ENCODE measurements at places on chromosomes 5 and 9. TPM values are rescaled to one million over a fixed set of nuclear protein-coding genes. Genes with fewer than 3 reads are reported as not detected.

GRCh38 chr5:2047341-2047927, 164.7 kb upstream of the IRX4 start:
- no peaks in the 10 kb centered on the region for H3K36me3 ChIP-seq
- no peaks in the 10 kb centered on the region for H3K27me3 ChIP-seq
- no peak overlapping the region for H3K27ac ChIP-seq

DNA sequence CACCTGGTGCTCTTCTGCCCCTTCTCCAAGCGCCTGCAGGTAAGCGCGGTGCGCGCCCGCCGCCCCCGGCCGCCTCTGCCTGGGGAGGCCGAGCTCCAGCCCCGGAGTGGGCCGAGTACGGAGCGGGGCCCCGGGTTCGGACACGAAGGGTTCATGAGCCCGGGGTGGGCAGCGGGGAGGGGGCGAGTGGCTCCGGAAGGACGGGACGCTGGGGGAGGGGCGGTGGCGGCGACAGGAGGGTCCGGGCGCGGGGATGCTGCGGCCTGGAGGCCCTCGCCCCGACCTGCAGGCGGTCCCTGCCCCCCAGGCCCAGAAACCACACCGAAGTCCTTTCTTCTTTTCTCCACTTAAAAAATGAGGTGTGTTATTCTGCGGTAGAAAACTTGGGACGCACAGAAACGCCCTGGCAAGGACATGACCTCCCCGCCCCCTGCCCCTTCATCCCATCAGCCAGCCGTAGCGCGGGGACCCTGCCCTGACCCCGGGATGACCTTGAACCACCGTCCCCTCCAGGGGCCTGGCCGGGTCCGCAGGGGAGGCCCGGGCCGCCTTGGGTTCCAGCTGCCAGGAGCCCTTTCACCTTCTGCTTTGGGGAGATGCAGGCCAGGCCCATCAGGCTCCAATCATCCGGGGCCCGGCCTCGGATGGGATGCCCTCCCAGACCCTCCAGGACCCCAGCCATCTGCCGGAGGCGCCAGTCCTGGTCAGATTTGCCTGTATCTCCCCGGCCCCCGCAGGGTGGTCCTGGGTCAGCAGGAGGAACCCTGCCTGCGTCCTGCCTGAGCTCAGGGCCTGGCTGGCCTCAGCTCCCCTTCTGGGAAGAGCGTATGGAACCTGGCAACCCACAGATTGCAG, 545 bp downstream of the DIPK1B start:
- H3K27me3 ChIP-seq = no peaks in the 10 kb centered on the region
- DNase-seq = no peak
- H3K27ac ChIP-seq = no peak overlapping the region

DNA sequence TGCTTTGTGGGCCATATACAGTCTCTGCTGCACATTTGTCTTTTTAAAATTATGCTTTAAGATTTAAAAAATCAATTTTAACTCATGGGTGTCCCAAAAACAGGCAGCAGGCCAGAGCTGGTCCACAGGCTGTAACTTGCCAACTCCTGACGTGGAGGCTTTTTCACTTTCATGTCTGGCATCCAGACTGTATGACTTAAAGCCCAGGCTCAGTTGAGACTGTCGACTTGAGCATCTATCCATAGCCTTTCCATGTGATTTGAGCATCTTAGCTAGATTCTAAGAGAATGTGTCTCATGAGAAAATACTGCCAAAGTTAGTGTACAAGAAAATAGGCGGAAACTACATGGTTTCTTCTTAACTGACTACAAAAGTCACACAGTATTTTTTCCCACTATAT, 559.0 kb upstream of the TUSC1 start:
- no peaks in the 10 kb centered on the region for H3K27me3 ChIP-seq
- no peaks in the 10 kb centered on the region for H3K36me3 ChIP-seq
- no peaks in the 10 kb centered on the region for H3K4me1 ChIP-seq
- no peak overlapping the region for H3K27ac ChIP-seq
- DNase-seq = no peak

DNA sequence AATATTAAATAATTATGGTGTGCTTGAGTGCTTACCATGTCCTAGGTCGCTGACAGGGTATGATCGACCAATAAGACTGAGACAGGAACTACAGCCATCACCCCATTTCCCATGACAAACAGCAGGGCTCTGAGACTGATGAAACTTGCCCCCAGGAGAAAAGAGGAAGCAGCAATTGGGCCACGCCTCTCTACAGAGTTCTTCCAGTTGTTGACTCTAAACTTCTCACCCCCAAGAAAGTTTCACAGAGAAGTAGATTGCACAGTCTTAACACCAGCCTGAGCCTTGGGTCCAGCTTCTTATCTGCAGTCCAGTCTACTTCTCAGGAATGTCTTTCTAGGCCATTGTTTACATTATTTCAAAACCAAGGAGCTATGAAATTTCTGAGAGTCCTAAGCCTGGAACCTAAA, 182.2 kb upstream of the ANKRD55 start:
- no peaks in the 10 kb centered on the region for H3K36me3 ChIP-seq
- no peak overlapping the region for H3K4me3 ChIP-seq
- peak; percentile 66 for DNase-seq
- H3K4me1 ChIP-seq = no peaks in the 10 kb centered on the region

DNA sequence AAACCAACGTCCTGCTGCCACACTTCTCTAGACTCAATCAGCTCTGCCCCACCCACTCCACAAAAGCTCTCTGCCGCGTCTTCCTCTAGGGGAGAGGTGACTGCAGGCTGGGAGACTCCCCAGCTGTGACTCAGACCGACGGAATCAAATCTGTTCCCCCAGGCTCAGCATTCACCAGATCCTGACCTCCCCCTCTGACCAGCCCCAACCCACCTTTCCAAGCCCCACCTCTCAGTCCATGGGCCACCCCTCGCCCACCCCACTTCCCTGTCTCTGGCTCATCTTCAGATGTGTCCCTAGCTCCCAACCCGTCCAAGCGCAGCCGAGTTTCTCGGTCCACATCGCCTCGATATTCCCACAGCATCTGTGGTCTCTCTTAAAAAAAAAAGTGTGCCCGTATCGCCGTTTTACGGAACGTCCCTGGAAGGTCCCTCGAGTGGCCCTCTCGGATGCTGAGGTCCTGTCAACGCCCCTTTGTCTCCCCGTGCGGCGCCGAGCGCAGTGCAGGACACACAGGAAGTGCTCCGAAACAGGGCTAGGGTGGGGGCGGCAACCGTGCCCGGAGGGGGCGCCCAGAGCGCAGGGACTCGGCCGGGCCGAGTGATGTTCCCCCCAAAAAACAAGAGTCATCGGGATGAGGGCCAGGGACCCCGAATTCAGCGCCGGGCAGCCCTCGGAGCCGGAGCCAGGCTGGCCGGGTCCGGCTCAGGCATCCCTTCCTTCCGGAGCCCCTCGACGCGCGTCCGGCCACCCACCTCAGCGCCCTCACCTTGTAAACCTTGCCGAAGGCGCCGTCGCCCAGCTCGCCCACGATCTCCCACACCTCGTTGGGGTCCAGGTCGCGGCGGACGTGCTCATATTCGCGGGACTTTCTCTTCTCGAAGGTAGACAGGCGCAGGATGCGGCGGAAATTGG, 649 bp downstream of the STK10 start:
- H3K4me3 ChIP-seq = peak overlapping the region; percentile 88
- peak overlapping the region; percentile 64 for H3K27ac ChIP-seq
- peak; percentile 69 for DNase-seq
- no peaks in the 10 kb centered on the region for H3K27me3 ChIP-seq
- H3K36me3 ChIP-seq = no peaks in the 10 kb centered on the region

DNA sequence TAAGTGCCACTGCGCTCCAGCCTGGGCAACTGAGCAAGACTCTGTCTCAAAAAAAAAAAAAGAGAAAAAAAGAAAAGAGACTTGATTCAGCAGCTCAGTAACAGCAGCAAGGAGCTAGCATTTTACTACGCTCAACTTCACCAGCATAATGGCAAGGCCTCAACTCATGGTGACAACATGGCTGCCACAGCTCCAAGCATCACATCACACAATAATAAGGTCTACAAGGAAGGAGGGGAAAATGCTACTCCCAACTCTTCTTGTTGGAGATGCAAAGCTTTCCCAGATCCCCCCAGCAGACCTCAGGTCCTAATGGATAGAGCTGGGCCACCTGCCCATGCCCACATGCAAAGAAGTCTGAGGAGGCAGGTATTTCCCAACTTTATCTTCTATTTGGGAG, 86.2 kb upstream of the RAPGEF1 start:
- no peak overlapping the region for H3K4me3 ChIP-seq
- no peak for DNase-seq
- H3K4me1 ChIP-seq = no peaks in the 10 kb centered on the region
- H3K36me3 ChIP-seq = no peaks in the 10 kb centered on the region
- peaks cover 44% of the 10 kb centered on the region for H3K27me3 ChIP-seq

The ZFP2 gene
- total RNA-seq = 1.1 TPM

- no peaks in the 10 kb centered on the region for H3K27me3 ChIP-seq
- H3K4me1 ChIP-seq = peaks cover 38% of the 10 kb centered on the region
- no peak overlapping the region for H3K27ac ChIP-seq
- H3K36me3 ChIP-seq = no peaks in the 10 kb centered on the region
- H3K4me3 ChIP-seq = no peak overlapping the region
- no peak for DNase-seq
These were observed 197.7 kb upstream of the CDKN2B start for GRCh38 chr9:22206833-22207232.

DNA sequence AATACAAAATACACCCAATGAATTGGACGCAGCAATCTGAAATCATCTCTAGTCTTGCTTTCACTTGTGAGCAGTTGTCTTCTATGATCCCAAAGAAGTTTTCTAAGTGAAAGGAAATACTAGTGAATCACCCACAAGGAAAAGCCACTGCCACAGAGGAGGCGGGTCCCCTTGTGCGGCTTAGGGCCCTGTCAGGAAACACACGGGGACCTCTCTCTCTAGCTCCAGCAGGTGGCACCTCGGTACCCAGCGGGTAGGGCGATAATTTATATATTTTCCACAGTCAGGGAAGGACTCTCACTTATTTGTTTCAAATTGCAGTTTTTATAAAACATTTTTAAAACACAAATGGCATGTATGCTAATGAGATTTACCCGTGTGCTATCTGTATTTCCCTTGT, 417.1 kb downstream of the KDM4C start:
- H3K36me3 ChIP-seq = no peaks in the 10 kb centered on the region
- no peak for DNase-seq
- peaks cover 9% of the 10 kb centered on the region for H3K4me1 ChIP-seq
- H3K27me3 ChIP-seq = no peaks in the 10 kb centered on the region
- no peak overlapping the region for H3K27ac ChIP-seq

The ANKRD18B gene
- 5.5 TPM for total RNA-seq

The LCN6 gene
- total RNA-seq = not detected

DNA sequence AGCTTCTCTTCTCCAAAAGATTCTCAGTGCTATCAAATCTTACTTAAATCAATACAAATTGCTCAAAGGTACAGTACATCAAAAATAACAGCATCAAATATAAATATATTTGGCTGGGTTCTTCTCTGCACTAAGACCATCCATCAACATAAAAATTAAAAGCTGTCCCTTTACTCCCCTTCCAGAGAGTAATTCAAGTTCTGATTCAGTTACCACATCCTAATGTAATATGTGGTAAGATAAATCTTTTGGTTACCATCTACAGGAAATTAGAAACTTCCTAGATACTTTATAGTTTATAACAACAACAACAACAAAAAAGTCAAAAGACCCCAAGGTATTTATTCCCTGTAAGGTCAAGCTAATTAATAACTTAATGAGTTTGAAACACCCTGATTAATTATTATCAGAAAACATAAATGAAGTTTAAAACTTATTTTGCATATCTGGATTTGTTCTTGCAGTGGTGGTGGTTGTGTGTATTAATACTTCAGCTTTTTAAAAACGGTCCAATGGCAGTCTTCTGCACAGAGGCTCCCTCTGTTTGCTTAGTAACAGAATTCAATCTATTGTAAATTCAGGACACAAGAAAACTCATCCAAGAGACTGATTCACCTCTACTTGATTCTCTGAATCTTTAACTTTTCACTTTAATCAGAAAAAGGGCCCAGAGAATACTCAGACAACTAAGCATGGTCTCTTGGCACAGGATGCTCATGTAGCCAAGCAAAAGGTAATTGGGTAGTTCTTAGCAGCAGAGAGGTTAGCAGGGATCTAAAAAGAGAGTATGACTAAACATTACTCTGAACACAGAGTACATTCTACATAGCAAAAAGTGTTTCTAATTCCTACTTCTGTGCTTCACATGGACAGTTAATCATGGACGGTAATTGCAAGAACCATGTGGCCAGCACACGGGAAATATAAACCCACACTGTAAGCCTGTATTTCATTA, 20.1 kb downstream of the DIAPH1 start:
- DNase-seq = peak; percentile 57
- no peaks in the 10 kb centered on the region for H3K27me3 ChIP-seq
- H3K4me3 ChIP-seq = no peak overlapping the region
- H3K27ac ChIP-seq = no peak overlapping the region
- H3K36me3 ChIP-seq = no peaks in the 10 kb centered on the region

DNA sequence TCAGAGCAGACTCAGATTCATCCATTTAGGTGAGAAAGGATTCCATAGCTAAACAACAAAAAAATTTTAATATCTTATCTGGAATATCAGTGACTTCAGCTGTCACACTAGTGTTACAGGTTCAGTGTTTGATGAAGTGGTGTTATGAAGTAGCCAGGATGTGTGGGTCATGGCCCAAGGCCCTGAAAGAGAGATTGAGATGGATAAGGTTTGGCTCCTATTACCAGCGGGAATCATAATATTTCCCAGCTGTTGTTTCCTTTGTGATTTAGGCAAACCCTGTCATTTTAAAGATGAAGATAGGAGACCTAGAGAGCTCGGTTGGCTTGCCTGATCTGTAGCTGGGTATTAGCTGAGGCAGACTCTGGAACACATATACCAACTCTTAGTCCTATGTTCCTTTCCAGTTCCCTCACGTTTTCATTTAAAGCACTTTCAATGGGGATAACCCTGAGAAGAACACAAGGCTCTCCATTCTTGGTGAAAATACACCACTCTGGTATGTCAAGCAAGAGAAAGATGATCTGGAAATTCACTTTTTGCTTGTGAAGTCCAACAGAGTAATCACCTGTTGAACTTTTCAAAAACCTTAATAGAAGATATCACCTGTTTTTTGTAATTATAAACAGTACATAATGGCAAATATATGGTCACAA, 54.8 kb downstream of the SV2C start:
- no peaks in the 10 kb centered on the region for H3K27me3 ChIP-seq
- no peaks in the 10 kb centered on the region for H3K4me1 ChIP-seq
- no peaks in the 10 kb centered on the region for H3K36me3 ChIP-seq

- no peak overlapping the region for H3K27ac ChIP-seq
- no peaks in the 10 kb centered on the region for H3K4me1 ChIP-seq
- no peak overlapping the region for H3K4me3 ChIP-seq
- DNase-seq = no peak
- no peaks in the 10 kb centered on the region for H3K27me3 ChIP-seq
These were observed 185.9 kb upstream of the PANK3 start for GRCh38 chr5:168765086-168765550.

GRCh38 chr9:136204838-136205706, at the start of gene LHX3:
Gene LHX3, minus strand, starts transcription at chr9:136205128. Its CDS starts 116 bp downstream, at chr9:136205012.
- no peak for DNase-seq
- H3K4me1 ChIP-seq = no peaks in the 10 kb centered on the region
- no peak within 1 kb of the TSS for H3K4me3 ChIP-seq
- no peak within 1 kb of the TSS for H3K27ac ChIP-seq
- H3K36me3 ChIP-seq = no peaks in the 10 kb centered on the region
- H3K27me3 ChIP-seq = peaks cover 44% of the 10 kb centered on the region
